ENCODE measurements at places on chromosomes 6 and 20.

GRCh38 chr6:37135835-37136694 lies 33.9 kb upstream of the PIM1 start:
- DNase-seq = no peak

DNA sequence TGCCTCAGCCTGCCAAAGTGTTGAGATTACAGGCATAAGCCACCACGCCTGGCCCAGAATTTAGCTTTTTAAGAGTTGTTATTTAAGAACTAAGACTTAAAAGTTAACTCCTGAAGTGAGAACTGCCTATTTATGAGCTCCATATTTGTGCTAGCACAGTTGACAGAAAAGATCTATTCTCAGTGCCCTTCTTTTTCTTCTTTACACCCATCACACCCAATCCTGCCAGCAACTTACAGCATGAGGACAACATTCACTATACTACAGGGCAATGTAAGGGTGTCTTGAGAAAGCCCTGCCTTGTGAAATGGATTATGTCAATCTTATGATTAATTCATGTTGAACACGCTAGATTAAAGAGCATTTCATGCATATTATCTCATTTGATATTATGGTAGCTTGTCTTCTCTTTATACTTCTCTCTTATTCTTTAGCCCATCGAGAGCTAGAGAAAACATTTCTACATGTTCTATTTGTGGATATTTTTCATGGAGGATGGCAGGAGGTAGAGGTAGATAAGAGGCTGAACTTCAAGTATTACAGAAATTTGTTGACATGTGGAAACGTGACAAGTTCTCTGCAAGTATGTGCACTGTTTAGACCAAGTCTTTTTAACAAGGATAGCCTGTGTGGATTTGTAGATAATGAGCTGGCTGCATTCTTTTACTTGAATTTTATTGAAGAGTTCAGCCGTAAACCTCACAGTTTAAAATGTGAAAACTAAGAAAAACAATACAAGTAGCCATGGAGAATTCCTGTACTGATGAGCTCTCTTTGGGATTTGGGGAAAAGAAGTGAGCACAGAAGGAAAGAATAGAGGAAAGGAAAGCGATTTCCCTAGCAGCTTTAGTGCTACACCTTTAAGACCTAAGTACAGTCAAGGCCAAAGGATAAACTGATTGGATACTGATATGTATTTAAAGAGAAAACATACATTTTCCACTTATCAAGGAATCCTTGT lies 212.2 kb downstream of the ARHGAP18 start:
- DNase-seq = no peak

GRCh38 chr6:64141680-64142079 lies 506.1 kb downstream of the PHF3 start:
- no peak for DNase-seq

GRCh38 chr20:9977629-9978028 lies 57.2 kb upstream of the ANKEF1 start:
- DNase-seq = no peak

DNA sequence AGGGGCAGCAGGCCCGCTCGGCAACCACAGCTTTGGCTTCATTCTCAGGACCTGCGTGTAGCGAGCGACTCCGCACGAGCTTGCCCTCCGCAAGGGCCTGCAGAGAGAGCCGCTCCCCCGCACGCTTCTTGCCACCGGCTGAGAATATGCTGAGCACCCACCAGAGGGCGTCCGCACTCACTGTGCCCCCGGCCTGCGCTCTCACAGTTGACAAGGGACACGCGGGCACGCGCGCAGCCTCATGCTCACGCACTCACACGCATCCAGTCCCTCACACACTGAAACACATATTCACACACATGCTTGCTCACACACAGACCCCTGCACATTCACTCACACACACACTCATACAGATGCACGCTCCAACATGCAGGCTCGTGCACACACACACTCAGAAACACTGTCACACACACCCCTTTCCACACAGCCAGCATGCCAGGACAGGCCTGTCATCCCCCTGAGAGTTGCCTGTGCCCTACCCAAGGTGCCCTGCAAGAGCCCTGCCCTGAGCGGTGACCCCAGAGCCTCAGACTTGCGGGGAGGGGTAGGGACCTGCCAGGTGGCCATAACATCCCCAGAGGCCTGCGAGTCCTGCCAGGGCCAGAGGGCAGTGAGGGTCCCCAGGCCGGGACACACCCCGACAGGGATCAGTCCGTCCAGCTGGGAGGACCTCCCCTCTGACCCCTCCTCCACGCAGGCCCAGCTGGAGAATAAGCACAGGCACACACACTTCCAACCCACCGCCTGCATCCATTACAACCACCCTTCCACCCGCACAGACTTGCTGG lies 174.1 kb downstream of the BMP7 start:
- DNase-seq = peak; percentile 27

GRCh38 chr6:106739387-106739786 lies 110.0 kb downstream of the QRSL1 start:
- DNase-seq = peak; percentile 27

Data from kidney glomerular epithelial cell (primary cell).